ENCODE measurements at places on chromosomes 3 and 15. TPM values are rescaled to one million over a fixed set of nuclear protein-coding genes. Genes with fewer than 3 reads are reported as not detected.

The MCF2L2 gene
- 3.6 TPM for total RNA-seq

The SATB1 gene
- total RNA-seq, result 74.2 TPM

The ACVR2B gene
- 11.7 TPM for total RNA-seq

The FSD2 gene
- 1.2 TPM for total RNA-seq

The NDN gene
- total RNA-seq, result 72.3 TPM

The SLC12A8 gene
- 2.9 TPM for total RNA-seq

The SPATA12 gene
- total RNA-seq, result not detected

The ADAMTSL3 gene
- total RNA-seq, result 56.9 TPM

The NOX5 gene
- total RNA-seq, result 0.16 TPM

The UACA gene
- total RNA-seq, result 195 TPM

The CHDH gene
- total RNA-seq, result 0.58 TPM

The PLA2G4D gene
- not detected for total RNA-seq

The CLEC3B gene
- total RNA-seq, result 89.4 TPM

The ANKUB1 gene
- total RNA-seq, result not detected

The ZNF80 gene
- not detected for total RNA-seq

The SRGAP3 gene
- total RNA-seq, result 21.4 TPM

The NDUFAF3 gene
- total RNA-seq, result 43.2 TPM

The CXCR6 gene
- 0.63 TPM for total RNA-seq

The SCN5A gene
- total RNA-seq, result 3.1 TPM

The GASK1A gene
- total RNA-seq, result 25.1 TPM

The CFAP92 gene
- total RNA-seq, result 1.9 TPM

The C3orf70 gene
- 29.9 TPM for total RNA-seq

The WDR72 gene
- total RNA-seq, result 0.16 TPM

The GPR27 gene
- total RNA-seq, result 2.7 TPM

The CATSPER2 gene
- 4.7 TPM for total RNA-seq

The CTXN2 gene
- total RNA-seq, result not detected

The SEMA3G gene
- 7.6 TPM for total RNA-seq

The KLHL40 gene
- 3.5 TPM for total RNA-seq

The CCR3 gene
- total RNA-seq, result not detected

The COL6A5 gene
- 6.1 TPM for total RNA-seq

The OR5K2 gene
- total RNA-seq, result not detected
